Stimulated activated CD4-positive, alpha-beta T cell treated with anti-CD3 and anti-CD28 coated beads, TNF-alpha, amount 100 ng/mL, for 1 hour (primary cell): ENCODE measurements at places on chromosomes 2 and 18.

DNA sequence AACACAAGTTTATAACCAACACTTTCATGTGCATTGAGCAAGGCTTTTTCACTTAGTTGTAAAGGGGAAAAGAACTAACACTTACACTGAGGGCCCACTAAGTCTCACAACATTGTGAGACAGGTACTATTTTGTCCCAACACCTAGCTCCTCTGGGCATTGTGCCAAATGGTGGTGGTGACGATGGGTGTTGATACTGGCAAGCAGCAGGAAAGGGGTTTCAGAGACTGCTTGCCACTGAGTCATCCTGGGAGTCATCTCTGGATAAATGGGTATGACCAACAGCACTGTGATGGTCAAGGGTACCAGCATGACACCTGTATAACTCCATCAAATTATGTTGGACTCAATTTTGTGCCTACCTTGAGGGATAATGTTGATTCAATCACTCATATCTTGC, 138.8 kb upstream of the ITGA6 start:
- peak; percentile 6 for DNase-seq

GRCh38 chr18:48982266-48982665, 31.5 kb upstream of the SMAD7 start:
- no peak for DNase-seq

DNA sequence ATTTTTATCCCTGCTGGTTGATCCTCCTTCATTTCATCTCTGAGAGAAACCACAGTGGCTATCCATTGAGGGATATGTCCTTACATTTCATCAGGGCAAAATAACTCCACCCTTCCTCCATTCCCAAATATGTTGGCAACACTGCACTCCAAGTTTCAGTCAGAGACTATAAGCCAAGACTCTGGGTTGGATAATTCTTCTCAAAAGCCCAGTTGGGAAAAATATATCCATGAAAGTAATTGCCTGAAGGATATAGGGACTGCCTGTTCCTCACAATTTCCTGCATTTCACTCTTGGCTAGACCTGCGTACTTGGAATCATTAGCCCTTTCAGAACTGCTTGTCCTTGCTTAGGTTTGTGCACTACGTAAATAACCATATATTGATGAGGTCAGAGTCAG, 27.9 kb upstream of the EPB41L3 start:
- no peak for DNase-seq

DNA sequence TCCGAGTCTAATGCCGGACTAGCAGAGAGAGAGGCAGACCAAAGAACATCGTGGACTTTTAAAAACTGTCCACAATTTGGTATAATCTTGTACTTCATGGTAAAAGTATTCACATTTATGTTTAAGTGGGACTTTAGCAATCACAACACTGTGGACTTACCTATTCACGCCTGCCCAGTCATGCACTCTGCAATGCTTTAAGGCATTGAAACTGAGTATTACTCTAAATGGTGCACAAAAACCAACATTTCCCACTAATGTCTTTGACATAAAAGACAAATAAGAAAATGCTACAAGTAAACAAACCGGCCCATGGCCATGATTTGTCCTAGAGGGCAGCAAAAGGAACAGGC, 91.3 kb downstream of the ACVR1 start:
- DNase-seq = no peak

DNA sequence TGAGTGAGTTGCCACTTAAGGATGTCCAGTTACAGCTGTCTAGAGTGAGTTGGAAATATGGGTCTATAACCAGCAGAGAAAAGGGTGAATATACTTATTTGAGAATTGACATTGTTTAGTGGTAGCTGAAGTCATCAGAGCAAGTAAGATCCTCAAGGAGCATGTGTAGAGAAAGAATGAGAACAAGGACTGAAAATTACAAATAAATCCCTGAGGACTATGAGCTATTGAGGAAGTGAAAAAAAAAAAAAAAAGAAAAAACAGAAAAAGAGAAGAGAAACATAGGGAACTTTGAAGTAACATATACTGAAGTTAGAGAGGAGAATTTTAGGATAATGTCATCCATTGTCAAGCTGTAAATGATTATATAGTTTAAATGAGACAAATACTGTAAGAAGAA, 134.0 kb upstream of the CCDC68 start:
- no peak for DNase-seq

- no peak for DNase-seq
Observed at GRCh38 chr18:74571895-74572680, 25.6 kb upstream of the ZNF407 start.

DNA sequence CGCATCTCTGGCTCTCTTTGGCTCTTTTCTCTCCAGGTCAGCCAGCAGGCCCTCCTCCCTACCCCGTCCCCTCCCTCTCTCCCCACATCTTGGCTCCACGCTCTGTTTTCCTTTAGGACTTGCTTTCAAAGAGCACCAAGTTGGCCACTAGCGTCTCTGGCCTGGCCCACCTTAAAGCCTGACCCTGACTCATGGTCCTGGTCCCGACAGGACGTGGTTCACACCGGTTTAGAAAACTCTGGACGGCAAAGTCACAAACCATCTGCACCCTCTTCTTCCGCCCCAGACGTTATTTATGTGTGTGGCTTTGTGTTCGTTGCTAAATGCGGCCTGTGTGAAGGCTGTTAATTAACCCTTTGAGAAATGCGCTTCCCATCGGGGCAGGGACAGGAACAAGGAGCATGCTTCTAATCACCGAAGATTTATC, 169.0 kb upstream of the HAAO start:
- no peak for DNase-seq

GRCh38 chr2:74858281-74858680, 24.4 kb downstream of the HK2 start:
- DNase-seq = no peak

DNA sequence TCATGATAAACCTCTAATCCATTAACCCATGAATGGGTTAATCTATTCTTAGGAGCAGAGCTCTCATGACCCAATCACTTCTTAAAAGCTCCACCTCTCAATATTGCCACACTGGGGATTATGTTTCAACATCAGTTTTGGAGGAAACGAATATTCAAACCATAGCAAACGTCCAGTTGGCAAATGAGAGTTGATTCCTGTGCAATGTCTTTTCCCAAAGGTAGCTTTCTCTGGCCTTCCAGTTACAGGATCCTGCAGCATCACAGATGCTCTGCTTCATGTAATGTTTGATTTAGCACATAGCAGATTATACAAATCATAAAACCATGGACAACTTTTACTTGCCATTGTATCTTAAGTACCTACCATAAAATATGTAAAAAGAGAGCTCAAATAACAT, 481.0 kb downstream of the TNS1 start:
- no peak for DNase-seq

DNA sequence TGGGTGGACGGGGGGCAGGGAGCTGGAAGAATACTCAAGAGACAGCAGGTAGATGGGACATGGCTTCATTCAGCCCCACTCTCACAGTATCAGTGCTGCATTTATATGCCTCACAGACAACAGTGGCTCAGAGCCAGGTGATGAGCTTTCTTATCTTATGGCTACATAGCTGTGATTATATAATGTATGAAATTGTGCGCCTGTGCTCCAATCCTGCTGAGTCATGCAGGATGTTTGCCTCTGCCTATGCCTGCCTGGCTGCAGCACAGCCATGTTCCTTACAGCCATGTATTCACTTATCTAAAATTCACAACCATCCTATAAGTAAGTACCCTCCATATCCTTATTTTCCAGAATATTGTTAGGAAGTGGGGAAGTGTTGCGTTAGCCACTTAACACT, 37.7 kb upstream of the RNF103 start:
- no peak for DNase-seq

- no peak for DNase-seq
Observed at GRCh38 chr18:58649966-58650816, 21.1 kb upstream of the MALT1 start.

- DNase-seq = no peak
Observed at GRCh38 chr18:43175257-43175656, 59.8 kb upstream of the RIT2 start.

GRCh38 chr18:12406371-12407111, 1.2 kb upstream of the PRELID3A start:
- DNase-seq = no peak

- DNase-seq = no peak
Observed at GRCh38 chr18:10791169-10791831, 265.5 kb downstream of the NAPG start.

- DNase-seq = no peak
Observed at GRCh38 chr18:55998071-55998522, 410.1 kb upstream of the TCF4 start.

DNA sequence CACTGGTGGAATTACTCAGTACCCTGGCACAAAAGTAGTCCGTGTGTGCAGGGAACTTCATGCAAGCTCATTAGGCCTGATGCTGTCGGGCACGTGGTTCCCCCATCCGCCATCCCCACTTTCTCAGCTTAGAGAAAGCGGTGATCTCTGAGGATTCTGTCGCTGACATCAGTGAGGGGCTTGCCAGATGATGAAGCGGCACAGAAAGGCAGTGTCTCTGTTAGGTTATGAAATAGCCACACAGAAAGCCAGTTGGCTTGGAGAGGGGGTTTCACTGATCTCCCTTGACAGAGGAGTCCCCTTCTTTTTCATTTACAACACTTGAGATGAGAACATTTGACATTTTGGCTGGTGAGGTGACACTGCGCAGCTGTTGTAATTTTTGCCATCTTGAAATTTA, 179.7 kb downstream of the FAM210A start:
- DNase-seq = no peak

DNA sequence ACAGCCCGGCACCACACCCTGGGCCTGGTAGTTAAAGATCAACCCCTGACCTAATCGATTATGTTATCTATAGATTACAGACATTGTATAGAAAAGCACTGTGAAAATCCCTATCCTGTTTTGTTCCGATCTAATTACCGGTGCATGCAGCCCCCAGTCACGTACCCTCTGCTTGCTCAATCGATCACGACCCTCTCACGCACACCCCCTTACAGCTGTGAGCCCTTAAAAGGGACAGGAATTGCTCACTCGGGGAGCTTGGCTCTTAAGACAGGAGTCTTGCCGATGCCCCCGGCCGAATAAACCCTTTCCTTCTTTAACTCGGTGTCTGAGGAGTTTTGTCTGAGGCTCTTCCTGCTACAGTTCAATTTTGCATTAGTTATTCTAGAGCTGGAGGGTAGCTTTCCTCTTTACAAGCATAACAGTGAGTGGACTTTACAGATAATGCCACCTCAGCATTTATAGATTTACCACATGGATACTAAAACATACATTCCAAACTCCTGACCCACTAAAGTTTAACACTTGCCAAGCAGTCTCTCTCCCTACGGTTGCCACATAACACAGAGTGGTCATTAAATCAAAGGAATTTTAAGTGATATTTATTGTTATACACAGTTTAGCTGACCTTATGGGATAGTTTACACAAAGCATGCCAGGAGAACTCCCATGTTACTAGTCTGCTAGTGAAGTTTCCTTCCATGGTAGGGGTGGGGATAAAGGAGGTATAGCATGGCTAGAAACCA, 101.0 kb downstream of the EVA1A start:
- DNase-seq = no peak

GRCh38 chr2:181231151-181231550, 226.0 kb upstream of the ITGA4 start:
- no peak for DNase-seq

DNA sequence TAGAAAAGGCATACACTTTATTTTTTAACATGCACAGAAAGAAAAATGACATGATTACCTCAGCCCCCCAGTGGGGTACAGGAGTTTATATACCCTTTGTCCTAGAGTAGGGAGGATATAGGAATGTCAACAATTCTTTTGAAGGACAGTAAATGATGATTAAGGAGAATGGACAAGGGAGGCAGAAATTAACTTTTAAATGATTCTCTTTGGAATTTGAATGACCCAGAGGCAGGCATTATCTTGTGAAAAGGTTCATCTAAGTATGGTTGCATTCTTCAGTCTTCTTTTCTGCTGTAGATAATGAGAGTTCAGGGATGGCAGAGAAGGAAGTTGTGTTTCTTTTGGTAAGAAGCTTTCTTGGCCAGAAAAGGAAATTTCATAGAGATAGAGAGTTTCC, 971.3 kb downstream of the CNTNAP5 start:
- DNase-seq = no peak

DNA sequence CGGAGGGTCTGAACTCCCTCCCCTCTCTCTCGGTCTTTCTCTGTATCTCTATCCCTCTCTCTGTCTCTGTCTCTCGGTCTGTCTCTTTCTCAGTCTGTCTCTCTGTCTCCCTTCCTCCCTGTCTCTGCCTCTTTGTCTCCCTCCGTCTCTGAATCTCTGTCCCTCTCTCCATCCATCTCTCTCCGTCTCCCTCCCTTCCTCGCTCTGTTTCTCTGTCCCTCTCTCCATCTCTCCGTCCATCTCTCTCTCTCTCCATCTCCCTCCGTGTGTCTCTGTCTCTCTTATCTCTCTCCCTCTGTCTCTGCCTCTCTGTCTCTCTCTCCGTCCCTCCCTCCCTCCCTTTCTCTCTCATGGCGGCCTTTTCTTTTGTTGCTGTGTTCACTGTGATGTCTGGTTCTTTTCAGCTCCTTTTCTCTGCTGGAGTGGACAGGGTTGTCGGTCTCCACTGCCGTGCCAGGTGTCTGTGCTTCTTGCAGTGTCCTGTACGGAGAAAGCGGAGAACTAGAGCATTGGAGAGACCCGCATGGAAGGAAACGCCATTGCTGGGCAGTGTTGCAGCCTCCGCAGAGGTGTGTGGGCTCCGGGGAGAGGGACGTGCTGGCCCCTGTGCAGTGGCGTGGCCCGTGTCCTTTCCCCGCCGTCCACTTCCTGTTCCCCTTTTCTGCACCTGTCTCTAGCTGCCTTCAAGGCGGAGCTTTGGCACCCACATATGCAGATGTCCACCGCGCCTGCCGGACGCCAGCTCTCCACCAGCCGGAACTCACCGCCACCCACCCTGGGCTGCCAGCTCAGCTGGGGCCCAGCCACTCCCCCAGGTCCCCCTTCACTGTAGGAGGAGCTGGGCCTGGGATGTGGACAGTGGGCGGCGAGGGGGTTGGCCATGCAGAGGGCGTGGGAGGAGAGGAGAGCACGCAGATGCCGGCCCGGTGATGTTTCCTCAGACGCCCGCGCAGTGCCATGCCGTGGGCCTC, 113.1 kb downstream of the NFATC1 start:
- no peak for DNase-seq

DNA sequence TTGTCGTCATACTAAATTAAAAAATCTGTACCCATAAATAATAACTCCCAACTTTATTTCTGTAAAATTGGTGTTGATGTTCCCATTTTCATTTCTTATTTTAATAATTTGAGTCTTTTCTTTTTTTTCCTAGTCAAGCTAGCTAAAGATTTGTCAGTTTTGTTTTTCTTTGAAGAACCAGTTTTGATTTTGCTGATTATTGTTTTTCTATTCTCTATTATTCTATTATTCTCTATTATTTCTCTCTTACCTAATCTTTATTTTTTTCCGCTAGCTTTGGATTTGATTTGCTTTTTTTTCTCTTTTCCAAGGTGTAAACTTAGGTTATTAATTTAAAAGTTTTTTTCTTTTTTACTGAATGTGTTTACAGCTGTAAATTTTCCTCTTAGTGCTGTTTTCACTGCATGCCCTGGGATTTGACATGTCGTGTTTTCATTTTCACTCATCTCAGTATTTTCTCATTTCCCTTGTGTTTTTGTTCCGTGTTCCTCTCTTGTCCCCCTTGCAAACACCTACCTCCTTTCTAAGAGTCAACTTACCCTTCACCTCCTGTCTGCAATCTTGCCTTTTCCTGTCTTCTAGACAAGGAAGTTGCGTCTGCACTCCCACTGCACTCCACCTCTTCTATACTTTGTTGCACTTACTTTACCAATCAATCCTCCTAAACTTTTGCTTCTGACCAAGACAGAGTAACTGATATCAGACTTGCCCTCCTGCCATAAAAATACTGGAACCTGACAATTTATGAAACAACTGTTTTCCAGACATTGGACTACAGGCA, 18.8 kb downstream of the PSMG2 start:
- no peak for DNase-seq

GRCh38 chr2:45068571-45069140, 59.4 kb upstream of the SIX2 start:
- no peak for DNase-seq

GRCh38 chr2:30201990-30202389, 29.3 kb upstream of the LBH start:
- DNase-seq = no peak
